ENCODE measurements at places on chromosomes 2 and 18.

DNA sequence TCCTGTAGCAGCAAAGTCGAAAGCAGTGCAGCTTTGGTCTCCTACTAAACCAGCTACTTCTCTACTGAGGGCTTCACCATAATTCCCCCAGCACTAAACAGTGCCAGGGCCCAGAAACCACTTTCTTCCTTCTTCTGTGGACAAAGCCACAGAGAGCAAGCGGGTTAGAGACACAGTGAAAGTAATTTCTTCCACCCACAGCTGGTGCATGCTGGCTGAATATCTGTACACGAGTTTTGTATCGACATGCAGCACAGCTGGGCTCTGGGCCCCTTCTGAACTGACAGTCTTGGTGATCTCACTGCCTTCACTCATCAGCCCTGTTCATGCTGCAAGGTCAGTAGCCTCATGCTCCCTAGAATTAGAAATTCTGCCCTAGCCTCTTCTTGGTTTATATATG, 74.0 kb upstream of the SULT1C3 start:
- no peaks in the 10 kb centered on the region for H3K4me1 ChIP-seq
- H3K36me3 ChIP-seq, result no peaks in the 10 kb centered on the region
- H3K27me3 ChIP-seq, result no peaks in the 10 kb centered on the region
- no peak for DNase-seq
- H3K4me3 ChIP-seq, result no peak overlapping the region

- DNase-seq, result no peak
- no peak overlapping the region for H3K4me3 ChIP-seq
- no peak overlapping the region for H3K27ac ChIP-seq
- no peaks in the 10 kb centered on the region for H3K27me3 ChIP-seq
- H3K4me1 ChIP-seq, result no peaks in the 10 kb centered on the region
- H3K36me3 ChIP-seq, result no peaks in the 10 kb centered on the region
Measured at GRCh38 chr2:153601812-153602211, 123.2 kb upstream of the RPRM start.

DNA sequence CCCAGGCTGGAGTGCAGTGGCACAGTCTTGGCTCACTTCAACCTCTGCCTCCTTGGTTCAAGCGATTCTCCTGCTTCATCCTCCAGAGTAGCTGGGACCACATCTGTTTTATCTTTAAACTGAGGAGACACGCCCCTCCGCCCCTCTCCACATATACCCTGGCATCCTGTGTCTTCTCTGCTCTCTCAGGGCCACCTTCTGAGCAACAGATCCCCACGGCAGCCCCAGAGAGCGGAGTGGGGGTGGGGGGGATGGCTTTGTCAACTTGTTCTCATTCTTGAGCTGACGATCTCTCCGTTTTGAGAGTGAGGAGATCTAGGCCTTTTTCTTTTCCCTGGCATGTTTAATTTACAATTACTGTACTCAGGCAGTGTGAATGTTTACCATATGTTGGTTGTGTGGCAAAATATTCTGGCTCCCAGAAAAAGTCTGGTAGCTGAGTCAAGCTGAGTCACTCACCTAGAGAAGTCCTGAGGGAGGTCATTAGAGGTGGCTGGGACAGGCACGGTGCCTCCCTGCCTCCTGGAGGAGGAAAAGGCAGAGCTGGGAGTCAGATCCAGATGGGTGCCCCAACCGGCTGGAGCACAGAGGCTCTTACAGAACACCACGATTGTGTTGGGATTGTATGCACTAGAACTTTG, 19.5 kb upstream of the ID2 start:
- no peak overlapping the region for H3K27ac ChIP-seq
- H3K36me3 ChIP-seq, result peaks cover 5% of the 10 kb centered on the region
- peaks cover 16% of the 10 kb centered on the region for H3K4me1 ChIP-seq
- H3K27me3 ChIP-seq, result peaks cover 8% of the 10 kb centered on the region

- no peak for DNase-seq
- H3K27me3 ChIP-seq, result no peaks in the 10 kb centered on the region
- H3K27ac ChIP-seq, result no peak overlapping the region
- peaks cover 8% of the 10 kb centered on the region for H3K36me3 ChIP-seq
- H3K4me1 ChIP-seq, result peaks cover 30% of the 10 kb centered on the region
- H3K4me3 ChIP-seq, result no peak overlapping the region
Measured at GRCh38 chr2:234305846-234306245, 191.0 kb downstream of the ARL4C start.

- peak overlapping the region; percentile 99 for H3K27ac ChIP-seq
- H3K4me3 ChIP-seq, result peak overlapping the region; percentile 91
- H3K36me3 ChIP-seq, result peaks cover 53% of the 10 kb centered on the region
- DNase-seq, result peak; percentile 54
Measured at GRCh38 chr2:218284106-218284811, 8.0 kb downstream of the TMBIM1 start.

All from effector memory CD8-positive, alpha-beta T cell (primary cell).